ENCODE measurements at places on chromosomes 12 and 14. TPM values are rescaled to one million over a fixed set of nuclear protein-coding genes. Genes with fewer than 3 reads are reported as not detected.

CLEC2A gene
- total RNA-seq, result not detected

PRKAG1 gene
- total RNA-seq, result 56.5 TPM

KLRB1 gene
- total RNA-seq, result not detected

PLCZ1 gene
- total RNA-seq, result 0.27 TPM

SMCO2 gene
- total RNA-seq, result 0.50 TPM

KCNJ8 gene
- not detected for total RNA-seq

SRGAP1 gene
- total RNA-seq, result 7.6 TPM

SMAGP gene
- 23.1 TPM for total RNA-seq

EGLN3 gene
- 4.9 TPM for total RNA-seq

KRT82 gene
- not detected for total RNA-seq

TAOK3 gene
- total RNA-seq, result 56.2 TPM

ADGRD1 gene
- not detected for total RNA-seq

TSPAN19 gene
- total RNA-seq, result not detected

JPH4 gene
- total RNA-seq, result not detected

FZD10 gene
- not detected for total RNA-seq

UBR7 gene
- 38.0 TPM for total RNA-seq

PRORP gene
- total RNA-seq, result 55.1 TPM
